Stimulated activated CD8-positive, alpha-beta memory T cell treated with anti-CD3 and anti-CD28 coated beads, Interleukin-15, amount 100 ng/mL, for 48 hours (primary cell): ENCODE measurements at places on chromosomes 12 and 14.
A peak's percentile ranks its signal among the peaks of the same experiment; 100 is the strongest.

DNA sequence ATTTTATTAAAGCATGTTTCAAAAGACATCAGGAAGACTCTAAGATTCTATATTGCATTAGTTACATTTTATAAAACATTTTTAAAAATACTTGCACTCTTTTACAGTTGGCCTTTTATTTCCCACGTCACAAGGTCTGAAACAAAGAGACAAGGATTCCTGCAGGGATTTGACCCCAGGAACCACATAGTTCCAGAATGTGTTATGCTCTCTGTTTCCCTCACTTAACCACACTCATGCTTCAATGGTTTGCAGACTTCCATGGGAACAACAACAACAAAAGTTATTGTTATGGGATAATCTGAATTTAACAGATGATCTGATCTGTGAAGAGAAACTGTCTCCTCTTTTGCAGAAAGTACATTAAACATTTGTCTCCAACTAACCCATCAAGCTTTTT lies 104.3 kb upstream of the PPFIA2 start:
- DNase-seq, result no peak

DNA sequence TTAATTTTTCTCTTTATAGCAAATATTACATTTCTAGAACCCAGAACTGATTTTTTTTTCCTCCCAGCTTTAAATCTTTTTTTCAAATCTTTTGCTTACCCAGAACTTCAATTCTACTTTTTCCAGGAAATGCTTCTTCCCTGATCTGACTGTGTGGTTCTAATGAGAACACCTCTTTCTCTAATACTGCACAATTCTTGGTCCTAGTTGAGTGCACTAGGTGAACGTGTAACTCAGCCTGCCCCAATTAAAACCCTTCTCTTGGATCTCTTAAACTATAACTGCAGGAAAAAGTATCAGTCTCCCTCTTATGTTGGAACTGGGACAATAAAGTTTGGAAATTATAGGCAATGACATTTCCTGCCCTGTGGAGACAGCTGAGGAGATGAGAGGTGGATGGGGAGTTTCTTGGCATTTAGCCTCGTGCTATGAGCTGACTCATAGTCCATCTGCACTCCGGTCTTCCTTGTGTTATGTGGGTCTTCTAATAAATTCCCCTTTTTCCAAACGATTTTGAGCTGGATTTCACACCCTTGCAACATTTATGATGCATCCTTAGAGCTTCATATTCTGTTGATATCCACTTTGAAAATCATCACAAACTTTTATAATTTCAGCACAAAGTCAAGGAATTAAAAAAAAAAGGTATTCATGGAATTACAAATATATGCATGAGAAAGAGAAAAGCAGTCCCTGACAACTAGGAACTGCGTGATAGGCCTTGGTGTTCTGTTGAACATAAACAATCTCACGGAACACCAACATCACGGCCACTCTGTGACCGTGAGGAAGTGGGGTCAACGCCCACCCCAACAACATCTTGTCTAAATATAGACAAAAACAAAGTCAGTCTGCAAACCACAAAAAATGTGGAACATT lies 52.4 kb downstream of the BRMS1L start:
- DNase-seq, result no peak

GRCh38 chr12:104290320-104290719 lies 13.2 kb upstream of the EID3 start:
- no peak for DNase-seq

GRCh38 chr14:57845802-57846531 lies 19.9 kb downstream of the SLC35F4 start:
- no peak for DNase-seq

GRCh38 chr14:72892879-72893635 lies 844 bp downstream of the DPF3 start:
- no peak for DNase-seq

- DNase-seq, result no peak
These were observed 2.3 kb upstream of the NOP2 start for GRCh38 chr12:6570264-6570887.

GRCh38 chr14:55306938-55307589 lies 35.8 kb downstream of the FBXO34 start:
- no peak for DNase-seq

DNA sequence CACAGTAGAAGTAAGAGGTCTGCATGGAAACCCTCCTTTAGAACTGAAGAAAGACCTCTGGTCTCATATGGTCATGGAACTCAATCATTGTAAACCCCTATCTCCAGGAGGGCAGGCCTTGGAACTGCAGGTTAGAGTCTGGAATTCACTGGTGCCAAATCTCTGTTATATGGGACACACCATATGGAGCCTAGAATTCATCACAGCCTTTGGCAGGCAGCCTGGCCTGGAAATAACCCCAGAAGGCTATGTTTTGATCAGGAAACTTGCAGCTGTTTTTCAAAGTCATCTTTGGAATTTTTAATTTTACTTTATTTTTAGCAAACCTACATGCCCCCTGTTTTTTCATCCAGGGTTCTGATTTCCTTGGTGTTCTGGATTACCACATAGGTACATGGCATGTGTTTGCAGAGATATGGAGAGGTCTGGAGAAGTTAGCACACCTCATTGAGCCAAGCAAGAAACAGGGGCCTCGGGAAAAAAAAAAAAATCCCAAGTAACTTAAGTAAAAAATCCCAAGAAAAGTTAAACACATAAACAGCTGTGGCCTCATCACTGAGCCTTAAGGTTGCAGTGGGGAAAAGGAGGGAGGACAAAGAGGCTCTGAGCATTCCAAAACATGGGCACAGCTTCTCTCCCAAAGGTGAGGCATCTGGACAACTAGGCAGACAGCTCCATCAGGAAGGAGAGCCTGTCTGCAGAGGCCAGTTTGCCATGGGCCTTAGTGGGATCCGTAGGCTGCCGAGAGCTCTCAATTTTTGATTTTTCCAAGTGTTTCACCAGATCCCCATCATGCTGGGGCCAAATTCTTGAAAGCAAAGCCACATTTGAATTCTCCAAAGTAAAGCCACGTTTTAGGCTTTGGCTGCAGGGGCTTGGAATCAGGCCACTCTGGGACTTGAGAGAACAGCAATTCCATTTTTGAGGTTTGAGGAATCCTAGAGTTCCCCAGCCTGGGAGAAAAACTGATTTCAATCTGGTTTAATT lies 339.6 kb upstream of the TBX3 start:
- no peak for DNase-seq

DNA sequence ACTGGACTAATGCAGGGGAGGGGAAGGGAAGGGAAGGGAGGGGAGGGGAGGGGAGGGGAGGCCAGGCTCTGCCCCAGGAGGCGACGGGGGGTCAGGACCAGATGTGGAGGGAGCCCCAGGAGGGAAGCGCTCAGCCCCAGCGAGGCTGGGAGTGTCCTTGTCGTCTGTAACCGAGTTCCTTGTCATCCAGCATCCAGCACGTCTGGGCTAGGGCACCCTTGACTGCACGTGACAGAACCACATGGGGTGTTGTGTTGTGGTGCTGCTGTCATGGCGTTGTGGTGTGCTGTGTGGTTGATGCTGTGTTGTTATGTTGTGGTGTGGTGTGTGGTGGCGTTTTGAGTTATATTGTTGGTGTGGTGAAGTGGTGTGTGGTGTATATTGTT lies 28.4 kb upstream of the SFSWAP start:
- no peak for DNase-seq

- DNase-seq, result no peak
These were observed 55.1 kb downstream of the TTC6 start for GRCh38 chr14:37650356-37651037.

GRCh38 chr12:110543252-110543959 lies 39.7 kb downstream of the PPTC7 start:
- DNase-seq, result no peak

DNA sequence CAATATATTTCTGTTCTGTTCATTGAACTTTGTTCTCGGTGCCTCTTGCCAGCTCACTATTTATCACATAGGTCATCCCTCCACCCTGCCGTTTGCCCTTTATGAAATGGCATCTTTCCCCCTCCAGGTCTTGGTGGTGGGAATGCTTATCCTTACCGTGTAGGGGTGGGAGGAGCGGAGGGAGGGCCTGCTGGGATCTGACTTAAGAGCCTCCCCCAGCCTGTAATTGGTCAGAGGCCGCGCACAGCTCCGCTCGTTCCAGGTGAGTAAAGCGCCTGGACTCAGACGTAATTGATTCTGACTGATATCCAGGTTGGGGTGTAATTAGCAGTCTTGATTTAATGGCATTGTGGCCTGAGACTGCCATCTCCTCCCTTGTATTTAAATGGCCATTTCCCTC lies 185.3 kb downstream of the TSPAN9 start:
- DNase-seq, result no peak

GRCh38 chr12:117439531-117440001 lies 78.1 kb upstream of the NOS1 start:
- no peak for DNase-seq

DNA sequence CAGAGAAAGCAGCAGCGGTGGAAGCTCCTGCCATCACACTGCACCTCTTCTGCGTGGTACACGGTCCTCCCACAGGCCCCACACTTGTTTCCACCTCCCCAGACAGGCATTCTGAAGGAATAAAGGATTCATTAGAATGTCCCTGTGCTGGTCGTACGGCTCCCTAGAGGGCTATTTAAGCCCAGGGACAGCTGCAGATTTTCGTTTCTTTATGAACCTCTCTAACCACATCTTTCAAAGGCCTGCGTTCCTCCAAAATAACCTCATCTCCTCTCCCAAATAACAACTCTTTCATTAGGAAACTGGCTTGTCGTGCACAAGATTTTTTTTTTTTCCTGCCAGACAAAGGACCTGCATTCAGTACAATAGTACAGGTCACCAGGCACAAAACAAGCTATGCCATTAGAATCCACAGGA lies 12.7 kb downstream of the CSRP2 start:
- no peak for DNase-seq

- DNase-seq, result no peak
These were observed 1108.8 kb upstream of the SEL1L start for GRCh38 chr14:82642425-82642824.

- DNase-seq, result no peak
These were observed 237.2 kb upstream of the DCN start for GRCh38 chr12:91419809-91420208.

GRCh38 chr12:12537421-12537820 lies 25.2 kb downstream of the DUSP16 start:
- no peak for DNase-seq

DNA sequence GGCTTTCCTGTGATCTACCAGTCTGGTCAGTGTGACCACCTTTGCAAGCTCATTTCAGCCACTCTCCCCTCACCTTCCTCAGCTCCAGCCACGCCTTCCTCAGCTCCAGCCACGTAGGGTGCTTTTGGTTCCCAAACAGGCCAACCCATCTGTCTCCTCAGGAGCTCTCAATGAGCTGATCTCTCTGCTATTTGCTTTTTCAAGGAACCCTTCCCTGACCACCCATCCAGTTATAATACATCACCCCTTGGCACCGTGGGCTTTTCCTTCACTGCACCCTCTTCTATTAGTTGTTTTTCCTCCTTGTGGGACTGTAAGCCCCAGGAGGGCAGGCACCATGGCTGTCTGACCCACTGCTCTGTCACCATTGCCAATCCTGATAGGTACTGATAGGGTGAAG lies 2.3 kb upstream of the PRKCH start:
- DNase-seq, result no peak

DNA sequence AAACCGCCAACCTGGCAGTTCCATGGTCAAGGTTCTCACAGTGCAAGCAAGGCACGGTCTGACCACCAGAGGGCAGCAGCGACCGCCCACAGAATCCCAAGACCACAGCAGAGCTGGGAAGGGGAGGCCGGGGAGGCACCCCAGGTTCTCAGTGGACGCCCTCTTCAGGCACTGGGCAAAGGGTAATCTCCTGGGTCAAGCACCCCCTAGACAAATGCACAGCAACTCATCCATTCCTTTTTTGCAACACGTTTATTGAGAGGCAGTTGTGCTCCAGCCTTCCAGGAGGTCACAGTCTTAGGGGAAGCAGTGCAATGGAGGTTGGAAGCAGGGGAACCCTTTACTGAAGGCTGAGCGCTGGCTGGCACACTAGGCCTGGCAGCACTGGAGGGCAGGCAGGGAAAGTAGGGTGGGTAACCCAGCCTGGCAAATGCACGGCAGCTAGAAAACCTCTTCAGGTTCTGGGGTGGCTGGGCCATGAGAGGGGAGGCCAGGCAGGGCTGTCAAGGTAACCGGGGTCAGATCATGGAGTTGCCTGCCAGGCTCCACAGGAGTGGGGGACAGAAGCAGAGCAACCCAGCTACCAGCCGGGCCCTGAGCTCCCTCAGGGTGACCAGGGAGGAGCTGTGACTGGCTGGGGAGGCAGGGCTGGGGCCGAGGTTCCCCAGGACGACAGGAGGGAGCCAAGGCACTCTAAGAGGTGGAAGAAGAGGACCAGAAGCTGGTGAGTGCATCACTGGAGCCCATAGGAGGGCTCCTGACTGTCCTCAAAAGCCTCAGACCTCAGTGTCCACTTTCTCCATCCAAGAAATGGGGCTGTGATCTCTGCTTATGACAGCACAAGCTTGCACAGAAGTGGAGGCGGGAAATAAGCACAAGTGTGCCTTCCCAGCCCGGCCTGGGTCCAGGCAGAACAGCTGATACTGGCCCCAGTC lies 1.8 kb upstream of the RHOF start:
- DNase-seq, result peak; percentile 70

DNA sequence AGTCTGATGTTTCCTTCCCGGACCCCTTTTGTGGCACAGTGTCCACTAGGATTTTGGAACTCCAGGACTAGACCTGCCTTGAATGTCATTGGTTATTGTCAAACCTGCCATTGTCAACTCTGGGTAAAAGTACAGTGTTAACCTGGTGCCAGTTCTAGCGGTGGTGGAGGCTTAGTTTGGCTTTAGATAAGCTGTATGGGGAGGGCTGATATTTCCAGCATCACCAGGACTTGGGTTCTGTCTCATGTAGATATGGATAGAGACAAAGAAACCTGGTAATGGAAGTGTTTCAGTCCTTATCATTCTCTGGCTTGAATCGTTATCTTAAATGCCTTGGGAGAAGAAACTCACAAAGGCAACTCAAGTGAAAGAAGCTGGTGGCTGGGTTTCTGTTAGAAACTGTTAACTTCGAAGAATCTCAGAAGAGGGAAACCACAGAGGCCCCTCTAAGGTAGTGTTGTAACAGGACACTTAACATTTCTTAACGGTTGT lies 10.6 kb downstream of the CHST11 start:
- no peak for DNase-seq

DNA sequence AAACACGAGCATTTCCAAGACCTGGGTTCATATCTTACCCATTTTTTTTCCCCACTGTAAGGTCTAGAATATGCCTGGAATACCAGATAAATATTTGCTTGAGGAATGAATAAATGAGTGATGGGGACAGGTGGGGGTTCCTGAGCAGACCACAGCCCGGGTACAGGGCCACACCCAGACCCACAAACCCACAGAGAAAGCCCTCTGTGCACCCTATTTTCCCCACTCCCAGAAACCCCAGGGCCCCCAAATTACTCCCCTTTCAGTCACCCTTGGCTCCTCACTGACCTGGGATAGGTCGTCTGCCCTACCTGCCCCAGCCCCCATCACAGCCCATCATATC lies 66.5 kb upstream of the DDX11 start:
- no peak for DNase-seq

GRCh38 chr12:65568517-65568916 lies 255.8 kb upstream of the HMGA2 start:
- DNase-seq, result no peak

DNA sequence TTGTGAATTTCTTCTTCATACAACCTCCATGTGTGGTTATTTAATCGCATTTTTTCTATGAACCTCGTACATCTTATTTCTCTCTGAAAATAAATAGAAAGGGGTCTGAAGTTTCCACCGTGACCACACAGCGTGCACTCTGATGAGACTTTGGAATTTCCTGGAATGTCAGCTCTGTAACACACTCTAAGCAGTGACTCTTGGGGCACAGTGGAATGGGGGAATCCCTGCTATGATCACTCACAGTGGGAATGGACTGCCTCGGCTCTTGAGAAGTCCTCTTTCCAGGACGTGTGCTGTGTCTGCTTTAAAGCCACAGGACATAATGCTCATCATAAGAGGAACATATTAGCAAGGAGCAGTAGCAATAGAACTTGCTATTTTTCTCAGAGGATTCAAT lies 416.2 kb downstream of the EGLN3 start:
- DNase-seq, result no peak
